ENCODE measurements at places on chromosomes 1 and 21.
A peak's percentile ranks its signal among the peaks of the same experiment; 100 is the strongest.

- no peak for DNase-seq
Measured at GRCh38 chr1:188941986-188942385, 1535.7 kb downstream of the BRINP3 start.

GRCh38 chr1:153140484-153140883, 10.2 kb downstream of the SPRR2G start:
- DNase-seq: no peak

DNA sequence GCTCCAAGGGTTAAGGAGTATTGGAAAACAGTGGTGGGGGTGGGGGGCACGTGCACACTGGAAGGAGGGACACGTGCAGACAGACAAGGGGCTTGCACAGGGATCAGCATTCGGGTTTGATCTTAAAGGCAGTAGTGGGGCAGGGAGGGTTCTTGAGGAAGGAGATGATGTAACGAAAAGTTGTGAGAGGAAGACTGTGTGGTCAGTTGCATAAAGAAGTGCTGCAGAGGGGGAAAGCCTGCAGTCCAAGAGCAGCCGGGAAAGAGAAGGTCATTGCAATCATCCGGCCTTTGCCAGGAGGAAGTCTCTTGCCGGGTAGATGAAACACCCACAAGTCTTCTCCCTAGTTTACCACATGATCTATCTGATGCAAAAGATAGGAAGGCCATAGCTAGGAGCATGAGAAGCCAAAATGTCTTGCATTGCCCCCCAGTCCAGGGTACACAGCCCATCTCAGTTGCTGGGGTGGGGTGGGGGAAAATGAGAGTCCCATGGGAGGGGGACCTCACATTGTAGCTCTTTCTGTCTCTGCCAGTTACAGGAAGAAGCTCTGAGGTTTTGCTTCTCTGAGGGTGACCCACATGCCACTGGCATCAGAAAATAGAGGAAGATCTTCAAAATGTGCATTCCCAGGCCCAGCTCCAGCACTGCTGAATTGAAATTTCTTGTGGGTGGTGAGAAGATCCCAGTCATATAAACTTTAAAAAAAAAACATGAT, 202.5 kb upstream of the RAB4A start:
- no peak for DNase-seq

GRCh38 chr1:112388436-112388835, 7.6 kb upstream of the CTTNBP2NL start:
- no peak for DNase-seq

- DNase-seq: no peak
Measured at GRCh38 chr1:195328102-195328501, 1280.1 kb downstream of the KCNT2 start.

DNA sequence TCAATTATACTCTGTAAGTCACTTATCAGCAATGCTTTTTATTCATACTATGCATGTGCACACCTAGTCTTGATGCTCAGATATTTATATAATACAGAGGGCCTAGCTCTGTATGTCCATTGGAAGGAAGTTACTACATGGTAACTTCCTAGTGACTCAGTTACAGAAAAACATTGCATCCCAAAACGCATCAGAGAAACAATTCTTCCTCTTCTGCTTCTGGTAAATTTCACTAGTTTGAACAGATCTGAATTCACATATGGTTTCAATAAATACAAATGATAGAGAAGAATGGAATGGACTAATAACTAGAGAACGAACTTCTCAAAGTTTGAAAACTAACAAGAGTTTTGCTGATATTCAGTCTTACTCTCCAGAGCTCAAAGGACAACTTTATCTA, 811.3 kb upstream of the ADGRL2 start:
- DNase-seq: no peak

DNA sequence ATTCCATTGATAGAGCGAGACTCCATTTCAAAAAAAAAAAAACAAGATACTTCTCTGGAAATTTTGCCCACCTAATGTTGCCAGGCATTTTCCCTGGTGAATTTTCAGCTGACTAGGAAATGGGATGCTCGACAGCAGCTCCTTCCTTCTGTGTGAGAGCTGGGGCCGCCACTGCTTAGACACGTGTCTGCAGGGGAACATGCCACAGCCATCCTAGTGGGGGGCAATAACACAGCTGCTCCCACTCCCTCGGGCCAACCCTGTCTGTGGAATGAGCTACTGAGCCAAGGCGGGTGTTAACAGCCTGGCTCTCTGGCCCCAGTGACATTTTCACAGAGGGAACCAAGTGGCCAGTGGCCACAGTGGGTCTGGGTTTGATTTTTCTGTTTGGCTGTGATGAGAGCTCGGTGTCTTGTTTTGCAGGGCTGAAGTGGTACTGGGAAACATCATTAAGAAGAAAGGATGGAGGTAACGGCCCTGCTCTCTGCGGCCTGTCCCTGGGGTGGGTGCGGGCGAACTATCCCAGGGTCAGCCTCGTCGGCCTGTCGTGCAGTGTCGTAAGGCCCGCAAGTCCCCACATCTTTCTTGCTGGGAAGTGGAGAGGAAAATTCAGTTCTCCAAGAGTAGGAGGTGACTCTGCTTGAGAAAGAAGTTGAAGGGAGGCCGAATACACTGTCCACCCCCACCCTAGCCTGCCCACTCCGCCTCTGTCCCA, 39.2 kb downstream of the KCNAB2 start:
- DNase-seq: no peak

- DNase-seq: no peak
Measured at GRCh38 chr1:110509655-110510054, 9.3 kb downstream of the KCNA10 start.

DNA sequence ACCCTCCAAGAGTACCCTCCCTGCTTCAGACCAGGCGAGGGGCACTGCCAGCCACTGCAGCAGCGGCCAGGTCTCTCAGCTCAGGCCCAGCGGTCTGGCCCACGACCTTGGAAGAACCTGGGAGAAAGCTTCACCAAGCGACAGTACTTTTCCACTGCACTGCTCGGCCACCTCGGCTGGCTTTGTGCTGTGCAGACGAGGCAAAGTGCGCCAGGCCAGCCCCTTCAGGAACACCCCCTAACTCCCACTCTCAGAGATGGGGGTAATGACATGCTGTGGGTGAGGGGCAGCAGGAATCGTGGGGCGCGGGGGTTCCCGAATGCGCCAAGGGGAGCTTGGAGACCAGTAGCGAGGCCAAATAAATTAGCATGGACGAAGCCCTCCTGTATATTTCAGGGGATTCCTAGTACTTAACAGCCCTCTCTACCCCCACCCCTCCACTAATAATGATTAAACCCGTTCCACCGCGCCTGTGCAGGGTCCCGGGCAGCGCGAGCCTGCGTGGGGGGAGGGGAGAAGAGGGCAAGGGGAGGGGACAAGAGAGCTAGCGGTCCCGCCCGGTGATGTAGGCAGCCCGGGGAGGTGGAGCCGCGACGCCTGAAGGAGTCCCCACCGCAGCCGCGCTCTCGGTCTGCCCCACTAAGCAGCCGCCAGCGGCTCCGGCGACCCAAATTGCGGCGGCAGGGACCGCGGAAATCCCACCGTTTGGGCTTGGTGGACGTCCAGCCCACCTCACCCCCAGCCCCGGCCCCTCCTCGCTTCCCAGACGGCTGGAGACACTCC, at the start of gene FAM43B:
Gene FAM43B (plus strand): TSS at position 629 of the 783 bp plus-strand sequence. CDS start 401 bp downstream, outside the sequence.
- DNase-seq: no peak

DNA sequence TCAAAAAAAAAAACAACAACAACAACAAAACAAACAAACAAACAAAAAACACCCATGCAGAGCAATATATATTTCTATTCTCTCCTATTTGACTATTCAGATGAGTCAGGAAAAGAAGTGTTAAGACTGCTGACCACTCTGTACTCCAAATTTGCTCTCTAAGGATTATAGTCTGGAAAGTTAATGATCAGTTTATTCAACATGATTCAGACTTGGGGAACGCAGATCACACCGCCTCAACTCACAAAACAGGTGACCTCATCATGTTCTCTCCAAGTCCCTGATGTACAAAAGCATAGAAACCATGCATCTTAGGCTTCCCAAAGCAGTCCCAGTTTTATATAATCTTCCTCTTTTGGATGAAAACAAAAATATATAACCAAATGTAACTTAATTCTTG, 51.9 kb upstream of the PRRC2C start:
- DNase-seq: no peak

DNA sequence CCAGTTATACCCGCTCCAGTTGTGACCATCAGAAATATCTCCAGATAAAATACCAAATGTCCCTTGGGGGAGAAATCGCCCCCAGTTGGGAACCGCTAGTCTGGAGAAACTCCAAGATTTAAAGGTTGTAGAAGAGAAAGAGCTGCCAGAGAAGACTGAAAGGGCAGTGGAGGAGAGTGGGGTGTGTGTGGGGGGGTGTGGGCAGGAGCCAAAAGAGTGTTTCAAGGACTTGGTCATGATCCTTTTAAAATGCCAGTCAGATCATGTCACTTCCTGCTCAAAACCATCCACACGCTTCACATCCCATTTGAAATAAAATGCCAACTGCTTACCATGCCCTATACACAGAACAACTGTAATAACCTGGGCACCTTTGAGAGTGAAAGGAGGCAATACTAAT, 3.4 kb upstream of the HEYL start:
- DNase-seq: no peak

GRCh38 chr1:185156288-185156853, 382 bp downstream of the TRMT1L start:
- peak; percentile 34 for DNase-seq

DNA sequence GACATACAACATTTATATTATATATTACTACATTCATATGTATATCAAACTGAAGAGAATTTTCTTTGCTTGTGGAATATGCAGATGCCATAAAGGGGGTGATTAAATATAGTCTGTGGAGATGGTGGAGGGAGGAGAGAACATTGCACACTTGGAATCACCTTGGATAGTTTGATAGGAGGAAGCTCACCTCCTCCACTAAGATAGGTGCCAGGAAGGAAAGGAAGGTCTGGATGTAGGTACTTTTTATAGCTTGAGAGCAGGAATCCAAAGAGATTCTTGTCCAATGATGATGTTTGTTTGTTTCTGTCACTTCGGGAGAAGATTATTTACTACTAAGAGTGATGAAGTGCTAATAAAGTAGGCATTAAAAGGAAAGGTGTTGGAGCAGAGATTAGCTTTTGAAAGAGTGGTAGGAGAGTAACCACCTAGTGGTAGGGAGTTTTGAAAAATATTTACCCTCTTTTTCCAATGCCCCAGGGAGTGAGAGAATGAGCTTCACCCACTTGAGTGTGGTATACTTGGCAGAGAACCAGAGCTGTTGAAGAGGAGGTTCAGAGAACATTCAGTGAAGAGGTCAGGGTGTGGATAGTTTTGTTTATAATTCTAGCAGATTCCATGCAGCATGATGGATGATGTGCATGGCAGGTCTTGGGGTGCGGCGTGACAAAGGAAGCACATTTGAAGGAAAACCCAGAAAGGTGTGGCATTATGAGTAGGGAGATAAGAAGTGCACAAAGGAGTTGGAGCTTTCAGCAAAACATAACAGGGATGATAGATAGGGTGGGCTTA, 145.0 kb downstream of the PATJ start:
- DNase-seq: no peak

DNA sequence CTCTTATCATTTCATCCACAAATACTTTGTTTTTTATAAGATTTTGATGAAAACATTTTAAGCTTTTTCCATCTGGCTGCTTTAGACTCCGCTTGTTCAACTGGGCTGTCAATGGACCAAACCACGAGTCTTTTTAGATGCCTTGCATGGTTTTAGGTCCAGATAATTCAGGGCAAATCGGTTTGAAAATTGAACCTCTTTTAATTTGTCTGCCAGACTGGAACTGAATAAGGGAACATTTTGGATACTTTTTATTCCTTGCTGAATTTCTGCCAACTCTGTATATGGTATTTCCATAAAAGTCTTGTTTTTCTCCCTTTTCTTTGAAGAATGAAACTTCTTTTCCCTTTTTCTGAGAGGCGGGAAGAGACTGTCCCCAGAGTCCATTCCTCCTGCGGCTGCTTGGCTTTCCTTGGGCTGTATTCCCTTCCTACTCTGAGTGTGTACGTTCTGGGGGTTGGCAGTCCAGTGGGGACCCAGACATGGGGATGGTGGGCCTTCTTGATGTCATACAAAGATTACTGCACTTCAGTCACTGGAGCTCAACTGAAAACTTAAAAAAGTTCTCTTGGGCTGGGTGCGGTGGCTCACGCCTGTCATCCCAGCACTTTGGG, 46.5 kb upstream of the CNN3 start:
- no peak for DNase-seq

- DNase-seq: no peak
Measured at GRCh38 chr1:171916315-171916771, 75.0 kb downstream of the DNM3 start.

DNA sequence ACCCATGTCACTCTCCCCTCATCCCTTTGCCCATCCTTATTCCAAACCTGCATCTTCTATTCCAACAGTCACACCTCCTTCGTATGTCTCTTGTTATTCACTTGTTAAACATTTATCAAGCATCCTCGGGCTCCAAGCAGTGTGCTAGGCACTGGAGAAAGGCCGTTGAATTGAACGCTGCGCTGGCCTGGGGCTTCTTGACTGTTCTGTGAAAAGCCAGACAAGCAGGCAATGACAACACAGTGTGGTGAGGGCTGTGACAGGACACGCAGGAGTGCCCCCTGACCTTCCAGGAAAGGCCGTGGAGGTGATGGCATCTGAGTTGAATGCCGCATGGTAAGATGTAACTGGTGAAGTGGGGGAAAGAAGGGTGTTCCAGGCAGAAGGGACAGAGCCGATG, 19.2 kb downstream of the ETV3 start:
- no peak for DNase-seq

DNA sequence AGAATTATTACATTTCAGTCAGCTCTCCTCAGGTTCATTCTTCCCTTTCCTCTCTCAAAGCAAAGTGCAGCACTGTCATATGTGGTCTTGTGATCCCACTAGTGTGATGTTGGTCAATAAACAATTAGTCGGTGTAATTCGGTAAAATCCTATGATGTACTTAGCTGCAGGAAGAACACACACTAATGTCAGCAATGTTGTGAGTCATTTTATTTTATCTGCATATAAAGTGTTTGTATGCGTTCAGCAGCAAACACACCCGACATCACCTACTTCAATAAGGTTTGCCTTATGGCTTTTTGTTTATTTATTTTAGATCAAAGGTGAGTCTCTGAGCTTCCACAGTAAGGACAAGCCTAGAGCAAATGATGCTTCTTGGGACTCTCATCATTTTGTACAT, 47.8 kb downstream of the PTPN14 start:
- no peak for DNase-seq

- no peak for DNase-seq
Measured at GRCh38 chr1:150537732-150538684, 11.2 kb upstream of the ADAMTSL4 start.

GRCh38 chr21:23743821-23744220, 1863.5 kb downstream of the MRPL39 start:
- no peak for DNase-seq

- DNase-seq: no peak
Measured at GRCh38 chr1:227739636-227740035, 4.4 kb downstream of the SNAP47 start.

DNA sequence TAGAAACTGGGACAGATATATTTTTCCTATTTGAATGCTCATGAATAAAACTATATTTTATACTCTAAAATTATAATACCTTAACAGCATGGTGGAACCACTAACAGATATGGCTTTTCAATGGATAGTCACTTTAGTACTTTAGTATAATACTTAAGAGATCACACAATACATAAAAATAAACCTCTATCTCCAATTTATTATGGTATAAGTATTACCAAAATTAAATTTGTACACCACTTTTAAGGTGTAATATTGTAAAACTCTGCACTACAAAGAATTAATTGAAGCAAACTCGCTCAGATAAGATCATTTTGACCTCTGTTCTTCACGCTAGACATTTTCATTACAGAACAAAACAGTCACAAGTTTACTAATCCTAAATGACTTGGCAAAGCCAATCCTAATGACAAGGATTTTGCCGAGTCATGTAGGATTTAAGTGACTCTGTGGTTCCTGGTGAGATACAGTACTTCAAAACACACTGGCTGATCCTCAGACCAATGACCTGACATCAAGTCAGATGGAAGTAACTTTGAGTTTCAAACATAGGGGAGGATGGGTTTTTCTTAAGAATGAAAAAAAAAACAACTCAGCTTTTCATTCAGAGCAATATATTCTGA, 200.6 kb downstream of the SMYD3 start:
- no peak for DNase-seq
